NCI-H82 (cell line): ENCODE measurements at places on chromosomes 7 and 10.

- no peak for DNase-seq
These were observed 10.7 kb downstream of the FGL2 start for GRCh38 chr7:77188731-77189437.

DNA sequence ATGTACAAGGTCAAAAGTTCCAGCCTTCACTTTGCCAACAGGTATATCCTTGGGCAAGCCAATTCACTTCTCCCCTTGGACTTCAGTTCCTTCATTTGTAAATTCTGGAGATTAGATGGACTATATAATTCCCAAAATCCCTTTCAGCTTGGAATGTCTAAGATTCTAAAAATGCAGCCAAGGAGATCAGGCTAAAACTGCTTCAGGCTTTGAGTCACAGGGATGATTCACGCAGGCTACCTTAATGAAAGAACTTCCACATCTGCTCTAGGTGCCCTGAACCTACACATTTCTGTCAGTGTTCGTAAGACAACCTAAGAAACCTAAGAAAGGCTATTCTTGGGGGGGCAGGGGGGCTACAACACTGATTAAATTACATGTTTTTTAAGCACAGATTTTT lies 7.1 kb downstream of the CPVL start:
- DNase-seq: no peak

DNA sequence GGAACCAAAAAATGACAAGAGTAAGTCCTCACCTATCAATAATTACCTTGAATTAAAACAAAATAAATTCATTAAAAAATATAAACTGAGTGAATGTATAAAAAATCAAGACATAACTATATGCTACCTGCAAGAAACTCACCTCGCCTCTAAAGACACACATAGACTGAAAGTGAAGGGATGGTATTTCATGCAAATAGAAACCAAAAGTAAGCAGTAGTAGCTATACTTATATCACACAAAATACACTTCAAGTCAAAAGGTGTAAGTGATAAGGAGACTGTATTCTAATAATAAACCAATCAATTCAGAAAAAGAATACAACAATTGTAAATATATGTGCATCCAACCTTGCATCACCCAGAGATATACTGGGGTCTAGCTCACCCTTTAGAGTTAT lies 332.6 kb downstream of the SH2D4B start:
- DNase-seq: no peak

- no peak for DNase-seq
These were observed 100.1 kb downstream of the CACNB2 start for GRCh38 chr10:18240185-18240882.

DNA sequence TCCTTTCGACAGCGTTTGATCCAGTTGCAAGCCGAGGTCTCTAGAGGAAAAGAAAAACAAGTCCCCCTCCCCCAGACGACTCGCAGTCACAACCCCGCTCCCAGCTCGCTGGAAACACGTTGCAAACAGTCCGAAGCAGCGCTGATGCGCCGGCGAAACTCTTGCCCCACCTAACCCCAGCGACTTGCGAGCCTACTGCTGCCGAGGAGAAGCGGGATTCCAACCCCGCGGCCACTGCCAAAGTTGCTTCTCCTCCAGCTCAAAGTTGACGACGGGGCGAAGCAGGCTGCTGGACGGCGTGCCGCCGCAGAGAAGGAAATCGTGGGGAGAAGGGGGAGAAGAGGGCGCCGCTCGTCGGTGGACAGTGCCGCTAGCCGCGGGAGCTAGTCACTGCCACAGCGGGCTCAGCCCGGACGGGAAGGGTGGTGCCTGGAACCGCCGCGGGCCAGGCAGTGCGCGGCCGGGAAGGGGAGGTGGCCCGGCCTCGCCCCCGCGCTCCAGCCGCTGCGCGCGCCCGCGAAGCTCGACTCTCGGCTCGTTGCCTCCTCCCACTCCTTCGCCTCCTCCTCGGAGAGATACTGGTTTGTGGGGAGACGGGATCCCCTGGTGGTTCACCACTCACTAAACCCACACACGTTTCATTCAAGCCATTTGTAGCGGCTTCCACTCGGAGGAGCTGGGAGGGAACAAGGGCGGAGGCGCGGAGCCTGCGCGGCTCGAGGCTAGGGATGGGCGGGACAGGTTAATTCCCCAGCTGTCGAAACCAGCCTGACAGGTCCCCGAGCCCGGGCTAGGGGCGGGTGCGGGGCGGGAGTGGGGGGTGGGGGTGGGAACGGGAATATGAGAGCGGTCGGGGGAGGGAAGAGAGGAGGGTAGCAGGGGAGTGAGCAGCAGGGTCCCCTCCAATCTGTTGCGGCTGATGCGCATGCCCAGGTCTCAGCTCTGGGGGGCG lies at the start of gene GPR37:
GPR37 (minus strand) TSS at position 392 of the 952 bp plus-strand sequence. CDS start 816 bp downstream, outside the sequence.
- DNase-seq: peak; percentile 91

DNA sequence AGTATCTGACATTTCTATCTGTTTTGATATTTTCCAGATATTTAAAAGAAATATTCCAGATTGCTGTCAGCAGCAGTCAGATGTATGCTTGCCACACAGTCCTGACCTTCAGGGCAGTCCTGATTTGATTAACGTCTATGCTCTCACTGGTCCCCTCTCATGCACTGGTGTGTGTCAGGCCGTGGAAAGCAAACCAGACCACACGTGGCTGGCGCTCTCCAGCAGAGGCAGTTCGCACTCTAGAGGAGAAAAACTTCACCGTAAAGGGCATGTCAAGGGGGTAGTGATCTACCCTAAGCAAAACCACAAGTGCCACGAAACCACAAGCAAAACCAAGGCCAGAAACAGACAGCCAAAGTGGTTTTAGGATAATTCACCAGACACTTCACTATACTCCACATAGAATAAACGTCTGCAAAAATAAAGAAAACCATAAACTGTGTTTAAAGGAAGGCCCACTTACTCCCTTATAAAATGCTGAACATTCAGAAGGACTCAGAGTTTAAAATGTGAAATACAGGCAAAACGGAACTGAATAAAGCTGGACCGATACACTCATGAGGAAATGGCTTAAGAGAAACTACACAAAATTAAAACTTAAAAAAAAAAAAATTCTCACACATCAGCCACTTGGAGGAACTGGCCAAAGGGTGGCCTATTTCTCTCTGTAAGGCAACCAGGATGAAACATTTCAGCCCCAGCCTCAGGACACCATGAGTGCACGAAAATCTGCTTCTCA lies 26.4 kb downstream of the PARP12 start:
- no peak for DNase-seq

DNA sequence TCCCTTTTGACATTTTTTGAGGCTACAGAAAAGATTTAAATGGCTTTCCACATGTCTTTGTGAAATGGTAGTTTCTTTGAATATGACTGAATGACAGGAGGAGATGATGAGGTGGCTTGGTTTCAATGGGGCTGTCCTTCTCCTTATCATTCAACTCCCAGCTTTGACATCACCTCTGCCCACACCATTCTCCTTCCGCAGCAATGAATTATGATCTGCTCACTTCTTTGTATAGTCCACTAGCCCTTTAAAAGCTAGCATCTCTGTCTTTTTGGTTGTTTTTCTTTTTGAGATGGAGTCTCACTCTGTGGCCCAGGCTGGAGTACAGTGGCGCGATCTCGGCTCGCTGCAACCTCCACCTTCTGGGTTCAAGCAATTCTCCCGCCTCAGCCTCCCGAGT lies 31.7 kb downstream of the DCLRE1A start:
- DNase-seq: no peak

GRCh38 chr7:153616711-153617325 lies 435.4 kb upstream of the DPP6 start:
- DNase-seq: no peak

GRCh38 chr7:137454246-137454724 lies 110.8 kb upstream of the PTN start:
- peak; percentile 47 for DNase-seq

DNA sequence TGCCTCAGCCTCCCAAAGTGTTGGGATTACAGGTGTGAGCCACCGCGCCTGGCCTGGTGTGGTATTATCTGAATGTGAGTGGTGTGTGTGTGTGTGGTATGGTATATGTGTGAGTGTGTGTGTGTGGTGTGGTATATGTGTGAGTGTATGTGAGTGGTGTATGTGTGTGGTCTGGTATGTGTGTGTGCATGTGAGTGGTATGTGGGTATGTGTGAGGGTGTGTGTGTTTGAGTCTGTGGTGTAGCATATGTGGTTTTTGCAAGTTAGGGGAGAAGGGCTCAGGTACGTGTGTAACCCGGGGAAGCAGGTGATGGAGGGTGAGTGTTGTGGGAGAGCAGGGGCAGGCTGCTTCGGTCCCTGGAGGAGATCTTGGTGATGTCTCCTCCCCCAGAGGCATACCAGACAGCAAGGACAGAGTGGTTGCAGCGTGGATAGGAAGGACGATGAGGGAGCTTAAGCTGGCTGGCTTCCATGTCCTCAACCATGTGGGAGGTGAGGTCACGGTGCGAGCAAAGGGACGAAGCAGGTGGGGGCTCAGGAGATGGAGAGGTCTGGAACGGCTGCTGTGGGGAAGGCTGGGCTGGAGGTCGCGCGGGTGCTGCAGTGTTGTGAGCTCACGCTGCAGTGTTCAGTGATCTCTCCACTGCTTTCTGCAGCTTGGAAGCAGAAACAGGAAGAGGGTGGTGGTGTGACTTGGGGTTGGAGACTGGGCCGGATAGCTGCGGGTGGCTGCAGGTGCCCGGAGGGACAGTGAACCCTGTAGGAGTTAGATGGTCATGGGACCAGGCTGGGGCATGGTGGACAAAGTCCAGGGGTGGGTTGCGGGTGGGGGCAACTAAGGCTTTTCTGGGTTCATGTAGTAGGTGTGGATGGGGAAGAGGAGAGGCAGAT lies 5.0 kb downstream of the ZYX start:
- DNase-seq: no peak

GRCh38 chr10:33657154-33657908 lies 322.9 kb upstream of the NRP1 start:
- DNase-seq: no peak

- DNase-seq: no peak
These were observed 320.4 kb upstream of the SP8 start for GRCh38 chr7:21107101-21107500.

DNA sequence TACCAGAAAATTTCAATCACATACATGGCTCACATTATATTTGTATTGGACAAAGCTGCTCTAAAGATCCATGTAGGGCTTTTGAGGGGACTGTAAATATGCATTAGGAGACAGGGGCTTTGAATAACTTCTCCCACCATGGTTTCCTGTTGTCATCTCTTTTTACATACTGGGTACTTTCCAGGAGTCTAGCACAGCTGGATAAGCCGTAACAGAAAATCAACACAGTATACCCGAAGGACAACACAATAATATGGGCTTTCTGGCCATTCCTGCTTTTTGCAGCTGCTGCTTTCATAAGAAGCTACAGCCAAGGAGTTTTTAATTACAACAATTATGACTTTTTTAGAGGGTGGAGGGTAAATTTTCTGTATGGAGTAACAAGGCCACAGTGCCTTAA lies 63.4 kb upstream of the SRPK2 start:
- DNase-seq: no peak

- DNase-seq: no peak
These were observed 75.0 kb downstream of the ZWINT start for GRCh38 chr10:56286096-56286495.

DNA sequence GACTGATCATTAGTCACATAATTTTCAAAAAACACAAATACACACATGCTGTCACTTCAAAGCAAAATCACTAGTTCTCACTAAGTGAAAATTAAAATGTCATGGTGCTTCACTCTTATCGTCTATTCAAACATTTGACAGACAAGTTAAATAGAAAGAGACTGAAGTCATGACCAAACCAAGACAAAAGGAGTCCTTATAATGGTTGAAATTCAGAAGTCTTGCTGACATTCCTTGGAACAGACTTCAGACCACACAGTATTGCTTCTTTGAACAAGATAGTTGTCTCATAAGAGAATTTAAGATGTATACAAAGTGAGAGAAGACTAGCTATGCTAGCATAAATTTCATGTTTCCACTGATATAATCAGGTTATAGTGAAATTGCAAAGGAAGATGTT lies 119.5 kb downstream of the SEMA3D start:
- DNase-seq: no peak

DNA sequence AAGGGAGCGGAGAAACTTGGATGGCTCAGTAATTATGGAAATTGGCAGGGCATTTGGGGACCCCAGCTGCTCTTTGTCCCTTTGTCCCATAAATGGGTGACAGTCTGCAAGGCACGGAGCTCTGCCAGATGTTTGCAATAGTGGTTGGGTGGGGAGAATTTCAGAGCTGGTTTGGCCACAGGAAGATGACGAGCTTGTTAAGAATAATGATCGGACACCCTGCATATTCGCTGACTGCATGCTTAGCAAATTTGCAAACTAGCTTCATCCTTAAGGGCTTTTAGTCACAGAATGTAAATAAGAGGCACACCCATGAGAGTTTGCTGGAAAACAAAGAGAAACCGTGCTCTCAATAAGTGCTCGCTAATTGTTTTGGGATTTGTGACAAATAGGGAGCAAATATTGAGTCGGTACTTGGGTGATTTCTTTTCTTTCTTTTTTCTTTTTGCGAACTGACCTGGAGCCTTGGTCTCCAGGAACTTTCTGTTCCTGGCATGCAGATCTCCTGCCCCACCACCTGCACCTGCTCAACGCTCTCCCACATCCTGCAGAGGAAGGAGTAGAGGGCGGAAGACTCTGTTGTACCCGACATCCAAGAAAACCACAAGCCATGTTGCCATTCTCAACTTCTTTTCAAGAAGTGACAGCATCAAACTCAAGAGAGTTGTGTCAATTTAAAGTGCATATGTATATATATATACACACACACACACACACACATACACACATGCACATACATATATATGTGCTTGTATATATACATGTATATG lies 238.9 kb downstream of the CAMK1D start:
- DNase-seq: no peak

DNA sequence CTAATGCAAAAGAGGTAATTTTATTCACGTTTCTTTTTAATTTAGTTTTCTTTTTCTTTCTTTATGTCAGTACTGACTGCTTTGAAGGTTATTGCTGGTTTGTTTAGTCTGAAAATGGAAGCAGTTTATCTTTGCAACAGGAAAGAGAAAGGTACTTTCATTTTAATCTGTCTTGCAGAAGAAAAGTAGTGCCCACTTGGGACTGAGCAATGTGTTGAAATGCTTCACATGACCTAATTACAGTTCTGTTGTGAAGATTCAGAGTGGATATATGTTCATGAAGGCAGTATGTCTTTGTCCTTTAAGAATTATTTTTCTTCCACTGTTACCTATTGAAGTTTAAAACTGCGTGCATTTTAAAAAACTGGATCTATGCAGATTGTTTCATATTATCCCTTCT lies 80.1 kb downstream of the ANKIB1 start:
- no peak for DNase-seq
